Activated CD4-positive, alpha-beta T cell treated with anti-CD3 and anti-CD28 coated beads for 36 hours (primary cell): ENCODE measurements at places on chromosomes 7 and 10.

- no peak for DNase-seq
Observed at GRCh38 chr7:132255898-132256297, 320.4 kb downstream of the PLXNA4 start.

DNA sequence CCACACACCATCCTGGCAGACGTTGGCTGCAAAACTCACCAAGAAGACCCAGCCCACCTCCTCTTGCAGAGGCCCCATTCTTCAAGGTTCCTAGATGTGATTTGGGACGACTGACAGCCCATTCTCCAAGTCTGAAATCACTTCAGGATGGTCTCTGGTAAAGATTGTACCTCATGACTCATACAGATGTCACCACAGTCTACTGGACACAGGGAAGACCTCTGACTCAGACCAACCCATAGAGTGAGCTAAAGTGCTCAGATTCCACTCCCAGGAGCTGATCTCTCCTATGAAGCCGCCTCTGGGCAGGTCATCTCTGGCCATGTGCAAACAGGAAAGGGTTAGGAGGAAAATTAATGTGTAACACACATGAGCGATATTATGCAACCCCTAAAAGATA is 102.4 kb upstream of the VWC2 start:
- no peak for DNase-seq

- DNase-seq = no peak
Observed at GRCh38 chr10:96319754-96320474, 15.7 kb downstream of the DNTT start.

GRCh38 chr7:150428671-150429451 is 21.6 kb upstream of the GIMAP8 start:
- peak; percentile 44 for DNase-seq

DNA sequence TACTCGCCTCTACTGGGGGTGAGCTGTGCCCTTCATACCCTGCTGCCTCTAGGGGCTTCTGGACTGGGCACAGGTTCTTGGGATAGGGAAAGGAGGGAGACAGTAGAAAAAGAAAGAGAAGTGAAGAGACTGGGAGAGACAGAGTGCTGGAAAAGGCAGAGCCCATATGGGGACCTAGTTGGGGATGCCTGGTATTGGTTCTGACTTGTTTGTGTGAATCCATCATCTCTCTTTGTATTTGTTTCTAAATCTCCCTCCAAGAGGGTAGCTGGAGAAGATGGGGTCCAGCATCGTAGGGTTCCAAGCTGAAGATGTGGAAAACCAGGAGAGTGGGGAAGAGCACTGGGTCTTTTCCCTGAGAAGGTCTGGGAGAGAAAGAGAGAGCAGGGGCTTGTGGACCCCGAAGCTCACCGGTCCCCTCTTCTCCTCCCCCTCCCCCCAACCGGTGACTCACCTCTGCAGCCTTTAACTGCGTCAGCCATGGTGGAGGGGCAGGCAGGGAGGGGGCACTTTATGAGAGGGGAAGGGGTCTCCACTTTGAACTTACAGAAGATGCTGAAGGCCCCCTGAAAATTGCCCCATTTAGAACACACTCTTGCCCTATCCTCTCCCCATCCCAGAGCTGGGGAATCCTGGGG is 3.2 kb upstream of the VGF start:
- peak; percentile 60 for DNase-seq

- DNase-seq = no peak
Observed at GRCh38 chr10:85645926-85646711, 720.5 kb downstream of the GRID1 start.

DNA sequence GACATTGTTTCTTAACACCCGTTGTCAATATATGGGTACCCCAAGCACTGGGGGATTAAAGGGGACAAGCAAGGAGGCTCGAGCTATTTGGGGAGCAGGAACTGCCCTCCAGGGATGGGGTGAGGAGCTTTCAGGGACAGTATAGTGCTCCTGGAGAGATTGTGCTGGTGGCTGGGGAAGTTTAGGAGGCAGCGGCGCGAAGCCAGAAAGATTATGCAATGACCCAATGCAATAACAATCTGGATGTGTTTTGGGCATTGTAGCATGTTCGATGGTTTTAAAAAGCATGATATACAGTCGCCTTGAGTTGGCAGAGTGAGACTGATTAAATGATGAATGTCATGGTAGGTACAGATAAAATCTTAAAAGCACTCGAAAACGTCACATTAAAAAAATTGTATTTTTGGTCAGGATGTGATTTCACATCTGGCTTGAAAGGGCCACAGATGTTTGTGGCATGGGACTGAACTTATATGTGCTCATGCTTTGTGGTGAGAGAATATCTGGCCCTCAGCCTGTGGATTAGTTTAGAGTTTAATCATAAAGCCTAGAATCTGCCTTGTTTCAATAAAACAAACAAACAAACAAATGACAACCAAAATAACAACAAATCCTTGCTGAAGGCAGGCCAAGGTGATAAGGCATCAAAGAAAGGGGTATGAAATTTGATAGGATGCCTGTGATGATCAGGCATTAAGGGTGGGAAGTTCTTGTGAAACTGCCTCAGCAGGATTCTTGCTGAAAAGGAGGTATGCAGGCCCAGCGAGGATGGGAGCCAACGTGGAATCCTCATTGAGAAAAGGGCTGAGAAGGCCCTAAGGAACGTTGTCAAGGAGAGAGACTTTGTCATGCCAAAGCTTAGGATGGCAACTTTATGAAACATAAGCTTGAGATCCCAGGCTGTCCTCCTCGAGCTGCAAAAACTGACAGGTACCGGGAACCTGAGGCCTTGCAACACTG is 417.1 kb upstream of the KLF6 start:
- no peak for DNase-seq

- DNase-seq = no peak
Observed at GRCh38 chr10:60914690-60915141, 29.3 kb downstream of the RHOBTB1 start.

DNA sequence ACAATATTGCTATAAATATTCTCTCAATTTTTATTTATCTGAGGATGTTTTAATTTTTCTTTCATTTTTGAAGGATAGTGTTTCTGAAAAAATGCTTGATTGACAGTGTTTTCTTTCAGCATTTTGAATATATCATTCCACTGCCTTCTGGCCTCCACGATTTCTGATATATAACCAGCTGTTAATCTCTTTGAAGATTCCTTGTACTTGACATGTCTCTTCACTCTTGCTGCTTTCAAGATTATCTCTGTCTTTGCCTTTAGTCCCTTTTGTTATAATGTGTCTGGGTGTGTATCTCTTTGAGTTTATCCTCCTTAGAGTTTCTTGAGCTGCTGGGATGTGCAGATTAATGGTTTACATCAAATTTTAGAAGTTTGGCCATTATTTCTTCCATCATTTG is 22.8 kb upstream of the DNAJC1 start:
- DNase-seq = no peak

GRCh38 chr10:30637881-30638467 is 8.4 kb upstream of the LYZL2 start:
- peak; percentile 59 for DNase-seq

DNA sequence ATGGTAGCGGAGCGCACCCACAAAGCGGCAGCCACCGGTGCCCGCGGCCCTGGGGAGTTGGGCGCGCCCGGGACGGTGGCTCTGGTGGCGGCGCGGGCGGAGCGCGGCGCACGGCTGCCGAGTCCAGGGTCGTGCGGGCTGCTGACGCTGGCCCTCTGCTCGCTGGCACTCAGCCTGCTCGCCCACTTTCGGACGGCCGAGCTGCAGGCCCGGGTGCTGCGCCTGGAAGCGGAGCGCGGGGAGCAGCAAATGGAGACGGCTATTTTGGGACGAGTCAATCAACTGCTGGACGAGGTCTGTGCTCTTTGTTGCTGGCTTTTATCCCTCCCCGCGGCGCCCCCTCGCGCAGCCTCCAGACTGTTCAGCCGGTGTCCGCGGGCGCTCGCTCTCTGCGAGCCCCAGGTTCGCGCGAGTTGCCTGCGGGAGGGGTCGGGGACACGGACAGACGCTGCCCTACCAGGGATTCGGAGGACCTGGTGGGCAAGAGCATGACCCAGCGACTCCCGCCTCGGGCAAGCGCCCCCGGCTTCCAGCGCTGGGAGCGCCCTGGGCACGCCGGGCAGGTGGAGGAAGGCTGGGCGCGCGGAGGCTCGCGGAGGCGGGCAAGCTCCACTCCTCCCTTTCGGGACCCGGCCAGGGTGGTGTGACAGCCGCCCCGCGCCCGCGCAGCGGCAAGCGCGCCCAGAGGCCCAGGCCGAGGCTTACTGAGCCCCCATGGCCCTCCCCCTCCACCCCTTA is 887 bp downstream of the COL13A1 start:
- DNase-seq = peak; percentile 16

GRCh38 chr7:106613848-106614560 is 47.0 kb downstream of the CCDC71L start:
- DNase-seq = no peak

- no peak for DNase-seq
Observed at GRCh38 chr7:20385126-20385525, 54.4 kb downstream of the ITGB8 start.

GRCh38 chr10:100470367-100470766 is 7.6 kb downstream of the WNT8B start:
- DNase-seq = no peak

DNA sequence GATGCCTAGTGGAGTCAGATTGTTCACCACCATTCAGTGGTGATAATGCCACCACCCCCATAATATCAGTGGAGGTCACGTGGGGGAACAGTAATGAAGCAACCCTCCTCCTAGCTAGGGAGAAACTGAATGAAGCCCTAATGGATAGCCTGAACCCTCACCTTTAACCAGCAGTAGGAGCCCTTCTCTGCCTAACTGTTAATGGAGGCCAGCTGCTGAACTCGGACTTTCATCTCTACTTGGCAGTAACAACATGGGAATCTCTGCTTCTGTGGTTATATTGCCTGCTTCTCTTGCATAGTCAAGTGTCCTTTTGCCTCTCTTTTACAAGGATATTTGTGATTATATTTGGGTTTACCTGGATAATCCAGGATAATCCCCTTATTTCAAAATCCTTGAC is 1097.9 kb downstream of the REEP3 start:
- no peak for DNase-seq
